Aorta (tissue), 5 donors: ENCODE measurements at places on chromosomes 7 and 10. TPM values are rescaled to one million over a fixed set of nuclear protein-coding genes. Genes with fewer than 3 reads are reported as not detected.

The MRLN gene
- 0.65 TPM for total RNA-seq

The RAMP3 gene
- 43.0 TPM for total RNA-seq

The FAS gene
- 27.4 TPM for total RNA-seq

The IGF2BP3 gene
- total RNA-seq, result 1.6 TPM

The CRHR2 gene
- 0.23 TPM for total RNA-seq

The RBM28 gene
- 38.4 TPM for total RNA-seq

The THSD7A gene
- 12.1 TPM for total RNA-seq

The EPO gene
- total RNA-seq, result not detected

The NRBF2 gene
- total RNA-seq, result 16.2 TPM

The IMPDH1 gene
- 60.1 TPM for total RNA-seq

The SAP25 gene
- total RNA-seq, result 2.1 TPM

The SORCS1 gene
- total RNA-seq, result 3.8 TPM

The TRIM56 gene
- 58.3 TPM for total RNA-seq

The SPDYE2 gene
- not detected for total RNA-seq

The GPAM gene
- total RNA-seq, result 13.7 TPM

The SERPINE1 gene
- 57.1 TPM for total RNA-seq

The WNT2 gene
- 4.7 TPM for total RNA-seq

The OR9A2 gene
- 0.48 TPM for total RNA-seq

The ZNF32 gene
- 22.0 TPM for total RNA-seq

The SPDYE8 gene
- not detected for total RNA-seq

The SYCE1 gene
- 0.48 TPM for total RNA-seq

The PVRIG gene
- 2.1 TPM for total RNA-seq

The TSPAN33 gene
- total RNA-seq, result 16.5 TPM

The C7orf57 gene
- not detected for total RNA-seq

The TEX47 gene
- not detected for total RNA-seq

The HOXA3 gene
- 9.6 TPM for total RNA-seq

The HECW1 gene
- not detected for total RNA-seq

The CALD1 gene
- 1,102 TPM for total RNA-seq

The CXCL12 gene
- total RNA-seq, result 122 TPM

The AS3MT gene
- 3.1 TPM for total RNA-seq

The GPER1 gene
- total RNA-seq, result 11.2 TPM

The IGFBP3 gene
- total RNA-seq, result 200 TPM

The SLC39A12 gene
- 0.32 TPM for total RNA-seq

The ADAM12 gene
- 9.4 TPM for total RNA-seq

The NFE2L3 gene
- total RNA-seq, result 3.1 TPM

The GAD2 gene
- not detected for total RNA-seq

The FXYD4 gene
- total RNA-seq, result not detected

The VWDE gene
- 0.55 TPM for total RNA-seq

The VSTM4 gene
- 34.2 TPM for total RNA-seq

The BEND7 gene
- 24.0 TPM for total RNA-seq

The STK31 gene
- total RNA-seq, result 0.94 TPM

The HKDC1 gene
- not detected for total RNA-seq

The RBP4 gene
- 37.5 TPM for total RNA-seq

The HMX3 gene
- total RNA-seq, result not detected

The FEZF1 gene
- not detected for total RNA-seq

The LRRC61 gene
- total RNA-seq, result 2.5 TPM

The TMEM26 gene
- total RNA-seq, result 0.62 TPM

The PAX2 gene
- not detected for total RNA-seq

The WNT8B gene
- total RNA-seq, result not detected

The XRCC2 gene
- 0.19 TPM for total RNA-seq

The PDZD7 gene
- total RNA-seq, result 1.6 TPM

The KAT6B gene
- total RNA-seq, result 29.4 TPM

The MBL2 gene
- total RNA-seq, result not detected

The TMEM196 gene
- total RNA-seq, result 0.30 TPM

The ACHE gene
- total RNA-seq, result 2.6 TPM

The CALHM3 gene
- not detected for total RNA-seq

The MRC1 gene
- 58.3 TPM for total RNA-seq

The ACSM6 gene
- total RNA-seq, result not detected

The CYP3A5 gene
- 3.4 TPM for total RNA-seq

The SPOCK2 gene
- total RNA-seq, result 4.5 TPM
